Non-pigmented ciliary epithelial cell (primary cell): ENCODE measurements at places on chromosomes 16 and 17.

GRCh38 chr16:89678258-89678657 is 8.2 kb upstream of the CDK10 start:
- DNase-seq: no peak

- no peak for DNase-seq
These were observed 3.3 kb upstream of the BRD7 start for GRCh38 chr16:50371936-50372595.

GRCh38 chr16:78126662-78127061 is 27.2 kb downstream of the WWOX start:
- no peak for DNase-seq

GRCh38 chr17:58084317-58084981 is 1.2 kb downstream of the DYNLL2 start:
- no peak for DNase-seq
